Jurkat, Clone E6-1 (cell line): ENCODE measurements at places on chromosomes 6 and 20.

GRCh38 chr20:39004508-39004907 lies 42.4 kb downstream of the DHX35 start:
- no peak for DNase-seq

GRCh38 chr6:123564361-123564760 lies 72.4 kb downstream of the TRDN start:
- DNase-seq, result no peak

DNA sequence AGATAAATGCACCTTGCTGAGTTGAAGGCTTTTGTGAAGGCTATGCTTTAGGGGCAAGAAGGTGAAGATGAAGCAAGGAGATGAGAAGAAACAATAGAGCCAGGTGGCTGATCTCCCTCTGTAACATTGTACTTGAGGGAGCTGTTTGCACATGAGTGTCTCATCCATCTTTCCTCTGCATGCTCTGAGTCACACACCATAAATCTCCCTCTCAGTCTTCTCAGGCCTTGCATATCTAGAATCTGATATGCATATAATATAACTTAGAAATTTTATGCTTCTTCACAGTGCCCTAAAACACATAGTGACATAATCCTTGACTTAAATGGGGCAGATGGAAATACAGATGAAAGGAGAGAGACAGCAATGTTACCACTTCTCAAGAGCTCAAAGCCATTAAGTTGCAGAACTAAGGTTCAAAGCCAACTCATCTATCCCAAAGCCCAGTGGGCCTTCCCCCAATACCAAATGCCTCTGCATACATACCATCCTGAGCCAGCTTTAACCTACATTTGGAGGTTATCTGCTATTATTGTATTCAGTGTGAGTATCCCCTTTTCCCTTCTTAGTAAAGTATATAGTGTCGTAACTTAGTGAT lies 62.4 kb upstream of the STXBP5 start:
- no peak for DNase-seq

GRCh38 chr6:166167801-166168615 lies at the start of gene TBXT:
Gene TBXT (minus strand): TSS chr6:166167851. CDS start chr6:166167591, 260 bp downstream.
- no peak for DNase-seq

GRCh38 chr6:108452711-108453195 lies 108.0 kb upstream of the FOXO3 start:
- DNase-seq, result no peak

GRCh38 chr6:133594652-133595110 lies 294.2 kb upstream of the TCF21 start:
- DNase-seq, result no peak

- no peak for DNase-seq
Measured at GRCh38 chr20:24912397-24913075, 36.5 kb upstream of the CST7 start.

DNA sequence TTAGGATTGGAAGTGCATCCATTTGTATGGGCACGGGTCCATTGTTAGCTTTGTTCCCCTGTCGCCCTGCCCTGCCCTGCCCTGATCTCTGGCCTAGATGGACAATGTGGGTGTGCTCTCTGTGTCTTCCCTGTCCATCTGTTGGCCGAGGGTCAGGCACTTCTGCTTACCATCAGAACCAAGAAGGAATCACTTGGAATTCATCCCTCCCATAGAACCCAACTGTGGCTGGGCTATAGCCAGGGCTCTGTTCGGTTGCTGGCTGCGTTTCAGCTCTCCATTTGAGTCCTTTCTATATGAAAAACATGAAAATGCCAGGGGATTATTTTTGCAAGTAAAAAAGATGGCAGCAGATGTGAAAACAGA lies 26.6 kb upstream of the TULP4 start:
- no peak for DNase-seq

DNA sequence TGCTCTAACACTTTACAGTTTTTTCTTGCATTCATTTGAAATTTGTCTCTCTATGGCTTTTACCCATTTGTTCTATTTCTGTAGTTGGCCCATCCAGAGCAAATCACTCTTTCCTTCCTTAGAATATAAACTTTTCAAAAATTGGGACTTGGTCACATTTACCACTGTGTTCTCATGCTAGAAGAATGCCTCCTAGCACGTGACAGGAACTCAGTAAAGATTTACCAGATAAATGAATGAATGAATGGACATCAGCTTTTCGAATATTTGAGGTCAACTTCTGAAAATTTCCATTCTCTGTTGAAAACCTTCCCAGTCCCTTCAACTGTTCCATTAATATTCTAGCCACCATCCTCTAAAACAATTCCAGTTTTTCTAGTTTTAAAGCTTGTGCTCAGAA lies 294.5 kb downstream of the CD83 start:
- no peak for DNase-seq

- no peak for DNase-seq
Measured at GRCh38 chr6:112231594-112232060, 22.7 kb downstream of the LAMA4 start.

GRCh38 chr6:1436334-1437306 lies 47.2 kb downstream of the FOXF2 start:
- DNase-seq, result peak; percentile 59

GRCh38 chr6:34132486-34133185 lies 13.3 kb downstream of the GRM4 start:
- peak; percentile 61 for DNase-seq

DNA sequence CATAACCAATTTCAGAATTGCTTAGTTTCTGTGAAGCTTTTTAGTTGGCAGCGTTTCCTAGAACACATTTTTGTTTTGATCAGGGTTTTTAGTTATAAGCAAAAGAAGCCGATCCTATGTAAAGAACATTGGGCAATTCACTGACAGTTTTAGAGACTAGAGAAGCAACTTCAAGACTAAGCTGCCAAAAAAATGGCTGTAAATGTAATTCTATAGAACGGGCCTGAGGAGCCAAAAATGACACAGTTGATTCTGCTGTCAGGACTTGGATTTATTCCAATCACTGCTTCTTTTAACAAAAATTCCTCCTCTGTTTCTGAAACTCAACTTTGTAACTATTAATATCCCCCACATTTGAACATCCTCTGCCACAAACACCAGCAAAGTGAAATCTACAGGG lies 236.0 kb upstream of the EYS start:
- DNase-seq, result no peak

DNA sequence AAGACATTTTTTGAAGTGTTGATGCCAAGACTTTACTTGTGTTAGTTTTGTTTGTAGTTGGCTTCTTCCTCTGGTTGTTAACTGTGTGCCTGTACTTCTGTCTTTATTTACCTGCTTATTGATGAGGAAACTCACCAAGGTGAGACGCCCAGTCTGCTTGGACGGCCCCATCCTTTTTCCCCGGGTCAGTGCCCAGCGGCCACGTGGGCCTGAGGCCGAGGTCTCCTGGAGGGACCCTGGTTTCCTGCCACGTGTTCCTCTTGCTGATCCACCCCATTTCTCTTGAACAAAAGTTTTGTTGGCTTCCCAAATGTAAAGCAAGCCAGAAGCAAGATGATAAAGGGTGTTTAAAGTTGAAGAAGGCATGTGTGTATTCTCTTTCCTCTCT lies 24.8 kb downstream of the DUSP22 start:
- no peak for DNase-seq

- no peak for DNase-seq
Measured at GRCh38 chr6:147345902-147346301, 141.7 kb downstream of the STXBP5 start.

- DNase-seq, result no peak
Measured at GRCh38 chr6:54428431-54428830, 120.2 kb downstream of the TINAG start.

GRCh38 chr6:32194825-32195651 lies 2.6 kb upstream of the GPSM3 start:
- peak; percentile 68 for DNase-seq

DNA sequence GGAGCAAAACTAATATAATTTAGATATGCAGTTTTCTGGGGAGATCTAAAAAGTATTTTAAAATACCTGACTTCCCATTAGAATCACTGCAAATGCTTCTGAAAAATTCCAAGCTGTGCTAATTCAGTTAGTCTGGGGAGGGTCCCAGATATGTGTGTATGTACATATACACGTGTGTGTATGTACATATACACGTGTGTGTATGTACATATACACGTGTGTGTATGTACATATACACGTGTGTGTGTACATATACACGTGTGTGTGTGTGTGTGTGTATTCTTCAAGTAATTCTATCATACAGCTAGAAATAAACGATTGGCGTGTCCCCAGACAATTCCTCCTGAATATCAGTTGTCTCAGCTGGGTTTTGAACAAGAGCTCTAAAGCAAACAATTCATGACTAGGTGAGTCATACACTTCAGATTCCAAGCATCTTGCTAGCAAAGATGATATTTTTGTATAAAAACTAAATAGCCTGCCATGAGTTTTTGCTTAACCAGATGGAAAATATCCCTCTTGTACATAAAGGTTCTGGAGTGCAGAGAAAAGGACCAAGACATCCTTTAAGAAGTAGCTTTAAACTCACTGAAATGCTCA lies 58.2 kb downstream of the SPACA1 start:
- no peak for DNase-seq

- no peak for DNase-seq
Measured at GRCh38 chr20:53984356-53985149, 85.8 kb downstream of the BCAS1 start.

GRCh38 chr20:47258745-47259695 lies 97.5 kb downstream of the ZMYND8 start:
- no peak for DNase-seq

- no peak for DNase-seq
Measured at GRCh38 chr6:134093007-134093573, 40.7 kb upstream of the SLC2A12 start.

- DNase-seq, result peak; percentile 41
Measured at GRCh38 chr6:159252955-159253508, 83.8 kb downstream of the FNDC1 start.

- DNase-seq, result no peak
Measured at GRCh38 chr6:98576791-98577190, 257.6 kb upstream of the POU3F2 start.

DNA sequence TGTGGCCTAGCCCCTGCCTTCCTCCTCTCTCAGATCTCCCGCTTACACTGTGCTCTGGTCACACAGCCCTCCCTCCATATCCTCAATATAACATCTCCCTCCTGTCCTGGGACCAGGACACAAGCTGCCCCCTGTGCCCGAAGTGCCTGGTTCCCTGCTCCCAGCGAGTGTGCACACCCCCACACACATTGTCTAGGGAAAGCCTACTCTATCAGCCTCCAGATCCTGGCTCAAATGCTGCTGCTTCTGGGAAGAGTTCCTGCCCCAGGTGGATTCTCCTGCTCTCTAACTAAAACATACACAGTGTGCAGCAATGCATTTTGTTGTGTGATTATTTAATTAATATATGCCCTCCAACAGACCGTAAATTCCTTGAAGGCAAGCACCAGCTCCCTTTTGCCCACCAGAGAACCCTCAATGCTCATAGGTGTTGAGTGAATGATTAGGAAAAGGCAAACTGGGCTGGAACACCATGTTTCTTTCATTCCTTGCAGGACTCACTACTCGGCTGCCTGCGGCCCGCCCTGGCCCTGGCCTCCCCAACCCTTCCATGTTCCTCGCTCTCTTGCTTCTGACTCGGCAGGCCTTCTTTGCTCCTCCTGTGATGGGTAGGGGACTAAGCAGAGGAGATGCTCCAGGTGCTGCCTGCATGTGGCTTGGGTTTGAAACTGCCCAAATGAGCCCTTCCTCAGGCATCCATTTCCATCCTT lies 194.6 kb downstream of the ZDHHC14 start:
- no peak for DNase-seq

- no peak for DNase-seq
Measured at GRCh38 chr6:116924245-116924644, 47.2 kb downstream of the RFX6 start.

GRCh38 chr6:23176471-23176870 lies 607.1 kb downstream of the HDGFL1 start:
- no peak for DNase-seq

DNA sequence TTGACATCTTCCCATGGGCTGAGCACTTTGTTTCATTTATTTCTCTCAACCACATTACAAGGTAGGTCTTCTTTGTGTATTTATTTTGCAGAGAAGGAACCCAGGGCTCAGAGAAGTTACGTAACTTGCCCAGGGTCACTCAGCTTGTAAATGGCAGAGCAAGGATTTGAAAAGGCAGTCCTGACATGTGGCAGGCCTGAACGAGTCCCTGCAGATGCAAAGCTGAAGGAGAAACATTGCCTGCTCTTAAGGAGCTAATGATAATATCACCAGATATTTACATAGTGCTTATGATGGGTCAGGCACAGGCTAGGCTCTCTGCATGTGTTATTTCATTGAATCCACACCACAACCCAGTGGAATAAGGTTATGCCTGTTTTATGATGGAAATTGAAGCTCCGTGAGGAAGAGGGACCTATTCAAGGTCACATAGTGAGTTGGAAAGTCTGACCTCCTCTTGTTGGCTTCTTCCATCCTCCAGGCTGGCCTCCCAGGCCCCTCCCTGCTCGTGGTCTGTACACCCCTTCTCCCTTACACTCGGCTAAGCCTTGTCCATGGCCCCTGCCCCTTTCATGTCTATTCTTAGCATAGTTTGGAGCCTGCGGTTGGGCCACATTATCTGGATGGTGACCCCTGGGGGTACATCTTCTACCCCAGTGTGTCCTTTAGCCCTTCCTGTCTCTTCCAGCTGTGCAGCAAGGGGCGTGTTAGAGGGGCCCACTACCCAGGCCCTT lies 12.5 kb downstream of the MYH7B start:
- DNase-seq, result no peak

GRCh38 chr6:30331981-30332380 lies 5.3 kb downstream of the TRIM39 start:
- DNase-seq, result no peak

- no peak for DNase-seq
Measured at GRCh38 chr6:137944793-137945498, 77.9 kb downstream of the TNFAIP3 start.

DNA sequence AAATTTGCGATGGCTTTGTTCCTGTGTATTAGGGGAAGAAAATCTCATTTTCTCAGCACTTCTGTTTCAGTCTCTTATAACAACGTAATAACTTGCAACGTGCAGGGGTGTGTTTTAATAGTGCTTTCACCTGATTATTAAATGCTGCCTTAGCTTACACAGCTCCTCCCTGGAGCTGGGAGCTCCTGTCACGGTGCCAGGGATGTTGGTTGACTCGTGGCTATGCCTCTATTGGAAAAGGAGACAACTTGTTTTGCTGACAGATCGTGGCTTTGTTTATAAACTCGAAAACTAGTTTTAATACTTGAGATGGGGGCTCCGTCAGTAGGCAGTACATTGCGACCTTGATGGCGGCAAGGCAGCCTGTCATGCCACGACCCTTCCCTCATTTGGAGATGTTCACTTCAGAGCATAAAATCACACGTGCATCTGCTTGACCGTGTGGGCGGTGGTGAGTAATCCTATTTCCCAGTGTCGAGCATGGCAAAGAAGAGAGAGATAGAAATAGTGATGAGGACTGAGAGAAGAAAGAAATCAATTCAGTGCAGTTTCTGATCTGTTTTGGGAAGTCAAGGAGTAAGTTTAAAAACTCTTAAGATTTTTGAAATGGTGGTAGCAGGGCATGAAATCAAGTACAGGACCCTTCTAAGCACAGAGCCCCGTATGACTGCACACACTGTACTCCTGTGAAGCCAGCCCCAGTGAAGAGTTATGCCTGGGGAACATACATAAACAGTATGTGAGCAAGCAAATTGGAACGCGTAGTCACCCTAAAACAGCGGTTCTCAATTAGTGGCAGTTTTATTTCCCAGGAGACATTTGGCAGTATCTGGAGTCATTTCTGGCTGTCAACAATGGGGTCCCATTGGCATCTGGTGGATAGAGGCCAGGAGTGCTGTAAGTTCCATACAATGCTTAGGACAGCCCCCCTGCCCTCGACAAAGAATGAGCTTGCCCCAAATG lies 147.2 kb downstream of the DOK5 start:
- no peak for DNase-seq

- no peak for DNase-seq
Measured at GRCh38 chr6:34583461-34583860, 27.3 kb upstream of the SPDEF start.

- DNase-seq, result peak; percentile 76
Measured at GRCh38 chr6:137389150-137389704, 105.0 kb downstream of the OLIG3 start.
